Aorta (tissue), 5 donors: ENCODE measurements at places on chromosomes 3 and 15.

GRCh38 chr3:193960487-193961274 is 175.3 kb upstream of the HES1 start:
- DNase-seq = no peak

DNA sequence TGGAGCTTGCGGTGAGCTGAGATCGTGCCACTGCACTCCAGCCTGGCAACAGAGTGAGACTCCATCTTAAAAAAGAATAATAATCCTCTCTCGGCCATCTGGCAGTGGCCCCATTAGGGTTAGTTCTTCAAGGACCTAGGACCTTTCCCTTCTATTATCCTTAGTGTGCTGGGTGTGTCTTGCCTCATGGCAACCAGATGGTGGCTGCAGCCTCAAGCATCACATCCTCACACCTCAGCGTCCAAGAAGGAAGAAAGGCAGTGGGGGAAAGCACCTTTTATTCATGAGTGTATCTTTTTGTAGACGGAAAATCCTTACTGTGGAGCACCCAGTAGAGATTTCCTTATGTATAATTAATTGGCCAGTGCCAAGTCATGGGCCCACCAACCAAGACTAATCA is 42.7 kb upstream of the TFRC start:
- DNase-seq = no peak

DNA sequence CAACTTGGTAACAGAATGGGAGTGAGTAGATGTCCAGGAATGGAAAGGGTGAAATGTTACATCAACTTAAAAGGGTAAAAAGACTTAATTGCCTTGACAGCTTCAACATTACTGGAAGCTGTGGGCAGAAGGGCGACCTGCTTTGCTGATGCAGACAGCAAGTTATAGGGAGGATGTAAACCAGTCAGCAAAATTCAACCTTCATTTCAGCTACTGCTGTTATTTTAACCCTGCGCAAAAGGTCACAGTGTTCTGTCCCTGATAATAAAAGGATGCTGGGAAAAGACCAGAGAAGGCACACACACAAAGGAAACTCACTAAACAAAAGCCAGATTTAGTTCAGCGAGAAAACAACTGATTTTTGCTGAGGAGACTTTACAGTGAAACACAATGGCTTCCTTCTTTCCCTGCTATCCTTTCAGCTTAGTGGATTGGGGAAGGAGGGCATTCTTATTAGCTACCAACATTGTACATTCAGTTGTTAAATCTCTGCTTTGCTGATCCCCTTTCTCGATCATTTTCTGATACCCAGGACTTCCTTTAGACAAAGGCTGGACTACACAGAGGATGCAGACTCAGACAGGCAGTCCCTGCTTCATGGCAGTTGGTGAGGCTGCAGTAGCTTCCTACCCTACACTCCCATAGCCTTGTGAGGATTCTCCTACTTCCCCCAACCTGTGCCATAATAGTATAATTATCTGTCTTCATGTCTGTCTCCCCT is 62.0 kb downstream of the P3H2 start:
- no peak for DNase-seq

GRCh38 chr3:171456765-171457606 is 3.2 kb downstream of the TNIK start:
- DNase-seq = no peak

DNA sequence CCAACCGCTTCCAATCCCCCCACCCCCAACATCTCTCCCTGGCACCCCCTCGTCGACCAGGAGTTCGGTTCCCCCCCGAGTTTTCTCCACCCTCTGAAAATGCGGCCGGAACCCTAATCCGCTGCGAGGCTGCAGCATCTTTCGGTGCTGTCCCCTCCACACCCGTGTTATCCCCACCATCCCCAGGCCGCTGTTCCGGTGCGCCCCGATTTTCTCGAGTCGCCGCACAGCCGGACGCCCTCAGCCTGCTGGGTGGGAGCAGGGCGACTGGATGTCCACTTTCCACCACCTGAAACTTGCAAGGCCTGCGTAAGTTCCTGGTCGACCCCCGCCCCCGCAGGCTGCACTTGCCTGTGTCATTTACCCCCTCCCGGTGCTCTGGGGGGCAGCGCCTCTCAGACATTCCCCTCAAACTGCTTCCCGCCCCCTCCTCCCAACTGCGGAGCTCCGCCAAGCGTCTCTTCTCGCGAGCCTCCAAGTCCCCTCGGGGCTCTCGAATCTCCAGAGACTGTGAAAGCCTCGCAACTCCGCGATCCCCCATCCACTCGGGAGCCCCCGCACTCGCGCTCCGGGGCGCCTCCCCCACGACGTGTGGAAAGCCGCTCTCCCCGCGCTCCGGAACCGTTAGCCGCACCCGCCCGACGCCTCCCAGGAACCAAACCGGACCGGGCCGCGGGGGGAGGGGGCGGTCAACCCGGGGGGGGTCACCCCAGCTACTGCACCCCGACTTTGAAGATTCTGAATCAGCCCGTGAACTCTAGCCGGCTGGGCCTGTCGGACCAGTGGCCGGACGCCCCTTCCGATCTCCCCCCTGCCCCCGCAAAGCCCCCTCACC is 566 bp downstream of the ETV5 start:
- peak; percentile 66 for DNase-seq

DNA sequence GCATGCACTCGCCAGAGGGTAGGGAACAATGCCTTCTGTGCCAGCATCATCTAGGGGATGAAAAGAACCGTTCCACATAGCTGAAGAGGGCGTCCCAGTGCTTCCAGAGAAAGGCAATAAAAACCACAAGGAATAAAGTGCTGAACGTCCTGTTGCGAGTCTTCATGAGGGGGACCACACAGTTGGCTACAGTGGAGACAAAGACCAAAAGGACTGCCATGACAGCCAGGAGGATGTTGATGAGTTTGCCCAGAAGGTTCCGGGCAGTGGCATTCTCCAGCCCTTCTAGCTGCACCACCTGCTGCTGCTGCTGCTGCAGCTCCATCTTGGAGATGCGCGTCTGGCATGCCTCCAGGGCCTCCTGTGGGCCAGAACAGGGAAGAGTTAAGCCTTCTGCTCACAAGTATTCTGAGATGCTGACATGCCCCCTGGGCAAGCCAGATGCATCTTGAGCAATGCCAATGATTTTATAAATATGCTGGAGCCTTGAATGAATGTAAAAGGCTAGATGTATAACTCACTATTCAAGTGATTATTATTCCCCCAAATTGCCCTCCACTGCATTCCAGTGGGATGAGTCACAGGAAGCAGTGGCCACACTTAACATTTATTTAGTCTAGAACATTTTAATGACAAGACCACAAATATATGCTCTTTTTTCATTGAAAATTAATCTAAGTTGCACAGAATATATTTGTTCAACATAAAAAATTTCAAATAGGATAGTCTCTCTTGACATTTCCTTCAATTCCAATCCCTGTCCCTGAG is 45.1 kb upstream of the PLXND1 start:
- no peak for DNase-seq

DNA sequence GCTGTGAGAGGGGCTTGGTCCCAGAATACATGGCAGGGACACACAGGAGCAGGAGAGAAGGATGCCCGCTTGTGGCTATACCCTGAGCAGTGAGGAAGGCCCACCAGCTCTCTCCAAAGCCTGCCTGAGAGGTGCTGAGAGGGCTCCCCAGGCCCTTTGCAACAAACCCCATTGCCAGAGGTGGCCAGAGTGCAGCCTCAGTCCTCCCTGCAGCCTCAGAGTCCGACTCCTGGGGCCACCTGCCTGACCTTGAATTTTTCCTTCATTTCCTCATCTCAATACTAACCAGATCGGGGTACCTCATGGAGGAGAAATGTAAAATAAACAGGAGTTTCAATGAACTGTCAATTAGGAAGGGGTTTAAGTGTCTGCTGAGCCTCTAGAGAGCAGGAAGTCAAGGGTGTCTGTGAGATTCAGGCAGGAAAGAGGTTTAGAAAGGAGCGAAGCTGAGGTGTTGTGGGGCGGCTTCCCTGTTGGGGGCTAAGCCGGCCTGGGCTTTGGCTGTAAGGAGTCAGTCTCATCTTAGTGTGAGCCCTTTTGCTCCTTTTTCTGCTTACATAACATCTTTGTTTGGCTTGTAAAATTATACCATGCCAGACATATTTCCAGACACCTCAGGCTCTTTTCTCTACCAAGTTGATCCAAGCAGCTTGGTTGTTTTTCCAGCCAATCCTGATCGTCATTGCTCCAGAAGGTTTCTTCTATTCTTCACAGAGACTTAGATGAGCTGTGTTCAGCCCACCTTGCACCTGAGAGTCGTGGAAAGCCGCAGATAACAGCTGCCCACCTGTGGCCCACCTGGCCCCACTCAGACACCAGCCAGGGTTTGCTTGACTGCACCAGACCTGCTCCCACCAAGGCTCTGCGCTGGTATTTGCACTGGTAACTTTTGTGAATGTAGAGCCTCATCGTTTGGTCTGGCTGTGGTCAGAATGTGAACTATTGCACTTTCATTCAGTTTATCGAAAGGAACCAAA is 36.7 kb downstream of the CMTM7 start:
- no peak for DNase-seq

DNA sequence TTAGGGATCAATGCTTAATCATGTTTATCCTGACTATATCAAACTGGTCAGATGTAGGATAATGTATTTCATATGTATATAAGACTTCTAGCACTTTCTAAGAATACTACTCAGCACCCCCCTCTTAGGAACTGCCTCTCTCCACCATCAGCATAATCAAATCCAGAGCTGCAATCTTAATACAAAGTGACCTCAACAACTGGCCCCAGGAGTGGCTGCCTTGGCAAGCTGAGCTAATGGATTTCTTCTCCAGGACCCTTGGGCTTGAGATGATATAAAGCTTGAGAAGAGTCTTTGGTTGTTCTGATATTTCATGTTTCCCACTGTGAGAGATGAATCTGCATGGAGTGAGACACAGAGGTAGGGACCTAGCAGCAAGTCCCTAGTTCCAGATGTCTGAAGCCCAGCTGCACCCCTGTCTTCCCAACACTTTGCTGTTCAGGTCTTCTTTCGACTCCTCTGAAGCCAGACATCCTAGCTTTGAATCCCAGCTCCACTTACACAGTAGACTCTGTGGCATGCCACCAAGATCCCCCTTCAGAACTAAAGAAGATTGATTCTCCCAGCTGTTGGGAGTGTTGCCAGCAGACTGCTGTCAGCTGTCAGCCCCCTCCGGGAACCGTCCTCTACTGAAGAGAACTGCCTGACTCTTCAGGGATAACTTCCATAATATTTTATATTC is 309.3 kb upstream of the UBE2E2 start:
- DNase-seq = no peak

- DNase-seq = no peak
Observed at GRCh38 chr15:69017978-69018377, 3.5 kb downstream of the NOX5 start.

- DNase-seq = no peak
Observed at GRCh38 chr15:84773716-84774115, 25.3 kb downstream of the ZNF592 start.

- no peak for DNase-seq
Observed at GRCh38 chr3:122920986-122921385, 106.6 kb downstream of the SEMA5B start.

DNA sequence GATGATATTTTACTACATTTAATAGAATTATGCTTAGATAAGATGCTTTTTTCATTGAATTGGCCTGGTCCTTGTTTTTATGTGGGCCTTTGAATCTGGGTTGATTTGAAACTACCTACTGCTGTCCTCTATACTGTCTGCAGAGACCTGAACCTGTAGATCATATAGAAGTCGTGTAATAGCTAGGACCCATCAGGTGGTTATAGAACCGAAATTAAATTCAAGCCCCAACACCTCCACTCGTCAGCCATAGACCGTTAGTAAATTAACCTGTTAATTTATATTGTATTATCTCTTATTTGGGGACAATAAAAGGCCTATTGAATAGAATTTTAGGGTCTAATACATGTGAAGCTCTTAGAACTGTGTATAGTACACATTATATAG is 108.4 kb downstream of the MBNL1 start:
- no peak for DNase-seq

DNA sequence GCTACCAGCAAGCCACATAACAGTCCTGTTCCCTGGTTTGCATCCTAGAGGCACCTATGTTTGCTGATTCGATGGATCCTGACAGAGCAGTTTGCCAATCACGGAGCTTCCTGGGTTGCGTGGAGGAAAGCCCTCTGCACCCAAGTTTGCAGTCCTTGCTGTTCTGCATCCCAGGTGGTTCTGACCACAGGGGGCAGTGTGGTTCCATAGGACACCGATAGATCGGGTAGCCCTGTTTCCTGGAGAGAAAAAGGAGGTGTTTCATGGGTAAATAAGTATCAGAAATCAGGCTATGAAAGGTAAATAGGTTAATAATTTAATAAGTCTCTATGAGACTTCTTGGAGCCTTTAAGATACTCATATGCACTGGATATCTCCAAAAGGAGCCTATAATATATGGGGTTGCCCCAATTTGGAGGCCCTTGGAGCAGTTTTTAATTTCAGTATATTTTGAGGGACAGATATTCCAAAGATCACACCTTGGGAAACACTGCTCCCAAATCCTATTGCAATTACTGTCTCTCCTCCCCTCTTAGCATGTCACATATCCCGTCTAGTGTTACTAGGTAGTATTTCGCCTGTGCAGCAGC is 194.6 kb upstream of the TPM1 start:
- peak; percentile 89 for DNase-seq

GRCh38 chr3:149332227-149332765 is 1.1 kb downstream of the TM4SF18 start:
- no peak for DNase-seq

GRCh38 chr3:99774467-99774866 is 43.2 kb upstream of the CMSS1 start:
- DNase-seq = no peak

- no peak for DNase-seq
Observed at GRCh38 chr3:66149269-66149668, 71.5 kb upstream of the SLC25A26 start.

DNA sequence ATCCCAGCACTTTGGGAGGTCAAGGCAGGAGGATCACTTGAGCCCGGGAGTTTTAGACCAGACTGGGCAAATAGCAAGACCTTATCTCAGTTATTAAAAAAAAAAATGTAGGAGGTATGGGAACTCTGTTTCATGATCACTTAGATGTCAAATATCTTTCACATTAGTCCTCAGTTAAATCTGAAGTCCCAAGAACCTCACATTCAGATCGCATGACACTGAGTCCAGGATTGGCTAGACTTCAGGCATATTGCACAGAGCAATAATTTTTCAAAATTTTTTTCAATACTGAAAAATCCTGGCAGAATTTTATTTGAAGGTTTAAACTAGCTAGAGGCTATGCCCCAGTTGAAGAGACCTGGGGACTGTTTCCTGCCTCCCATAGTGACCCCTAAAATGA is 56.3 kb upstream of the ZNF148 start:
- DNase-seq = no peak

DNA sequence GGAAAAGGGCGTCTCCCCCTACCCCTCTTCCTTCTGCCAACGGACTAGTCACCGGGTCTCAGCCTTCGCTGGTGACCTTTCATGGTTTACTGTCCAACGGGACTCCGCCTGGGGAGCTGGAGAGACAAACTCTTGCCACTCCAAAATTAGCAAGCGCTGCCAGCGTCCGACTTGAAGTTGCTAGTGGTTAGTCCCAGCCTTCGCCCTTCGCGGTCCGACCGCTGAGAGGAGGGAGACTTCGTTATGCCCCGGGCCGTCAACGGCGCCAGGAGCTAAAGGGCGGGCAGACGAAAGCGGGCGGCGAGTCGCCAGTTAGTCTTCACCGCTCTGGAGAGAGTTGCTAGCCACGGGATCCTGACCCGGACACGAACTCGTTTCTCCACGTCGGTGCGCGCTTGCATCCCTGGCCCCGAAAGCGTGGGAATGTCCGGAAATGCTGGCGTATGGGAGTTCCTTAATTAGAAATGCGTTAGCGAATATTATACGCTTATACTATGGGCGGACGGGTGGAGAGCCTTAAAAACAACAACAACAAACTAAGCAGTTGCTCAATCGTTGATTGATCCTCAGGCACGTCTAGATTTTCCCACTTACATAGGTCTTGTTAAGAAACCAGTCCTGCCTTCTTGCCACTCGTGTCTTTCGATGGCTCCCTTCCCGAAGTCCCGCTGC is 716 bp downstream of the SMC4 start:
- peak; percentile 79 for DNase-seq
